ENCODE measurements at places on chromosomes 6 and 20. TPM values are rescaled to one million over a fixed set of nuclear protein-coding genes. Genes with fewer than 3 reads are reported as not detected.

TCEA2 gene
- 25.2 TPM for total RNA-seq

IL17A gene
- total RNA-seq: not detected

OR2J3 gene
- total RNA-seq: not detected

CTAGE9 gene
- not detected for total RNA-seq

C2 gene
- 27.2 TPM for total RNA-seq

KPNA5 gene
- 11.6 TPM for total RNA-seq

TMX4 gene
- total RNA-seq: 23.6 TPM

NRN1 gene
- under 0.01 TPM for total RNA-seq

FOXF2 gene
- 29.3 TPM for total RNA-seq

BEND3 gene
- 0.83 TPM for total RNA-seq

SLC17A1 gene
- not detected for total RNA-seq

KIFC1 gene
- 5.3 TPM for total RNA-seq

HSP90AB1 gene
- 449 TPM for total RNA-seq

GRIK2 gene
- under 0.01 TPM for total RNA-seq

RFX6 gene
- total RNA-seq: not detected

Measured in fibroblast of lung (primary cell).